ENCODE measurements at places on chromosomes 5 and 9.

DNA sequence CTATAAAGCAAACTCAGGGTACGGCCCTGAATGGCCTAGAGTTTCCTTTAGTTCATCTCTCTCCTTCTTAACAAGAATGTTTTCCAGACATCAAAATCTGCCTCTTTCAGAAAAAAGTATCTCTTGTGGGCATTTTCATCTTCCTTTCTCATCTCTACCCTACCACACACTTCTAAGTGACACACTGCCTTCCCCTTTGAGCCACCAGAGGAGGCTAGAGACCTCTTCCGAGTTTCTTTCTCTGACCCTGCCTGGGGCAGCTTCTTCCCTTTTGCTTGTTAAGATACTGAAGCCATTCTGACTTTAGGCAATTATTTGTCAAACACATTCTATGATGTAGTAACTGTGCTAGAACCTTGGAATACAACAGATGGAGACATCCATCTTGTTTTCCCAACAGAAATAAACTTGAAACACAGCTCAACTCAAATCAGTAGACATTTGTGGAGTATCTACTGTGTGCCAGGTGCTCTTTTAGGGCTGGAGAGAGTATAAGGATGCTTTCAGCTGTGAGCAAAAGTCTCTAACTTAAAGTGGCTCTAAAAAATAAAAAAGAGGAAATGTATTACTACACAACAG, 8.6 kb upstream of the SV2C start:
- peak; percentile 36 for DNase-seq

- DNase-seq, result no peak
Observed at GRCh38 chr5:10903786-10904560, 142.9 kb upstream of the DAP start.

- no peak for DNase-seq
Observed at GRCh38 chr9:137421838-137422603, 941 bp downstream of the EXD3 start.

GRCh38 chr5:106639488-106639887, 1031.2 kb downstream of the EFNA5 start:
- no peak for DNase-seq

DNA sequence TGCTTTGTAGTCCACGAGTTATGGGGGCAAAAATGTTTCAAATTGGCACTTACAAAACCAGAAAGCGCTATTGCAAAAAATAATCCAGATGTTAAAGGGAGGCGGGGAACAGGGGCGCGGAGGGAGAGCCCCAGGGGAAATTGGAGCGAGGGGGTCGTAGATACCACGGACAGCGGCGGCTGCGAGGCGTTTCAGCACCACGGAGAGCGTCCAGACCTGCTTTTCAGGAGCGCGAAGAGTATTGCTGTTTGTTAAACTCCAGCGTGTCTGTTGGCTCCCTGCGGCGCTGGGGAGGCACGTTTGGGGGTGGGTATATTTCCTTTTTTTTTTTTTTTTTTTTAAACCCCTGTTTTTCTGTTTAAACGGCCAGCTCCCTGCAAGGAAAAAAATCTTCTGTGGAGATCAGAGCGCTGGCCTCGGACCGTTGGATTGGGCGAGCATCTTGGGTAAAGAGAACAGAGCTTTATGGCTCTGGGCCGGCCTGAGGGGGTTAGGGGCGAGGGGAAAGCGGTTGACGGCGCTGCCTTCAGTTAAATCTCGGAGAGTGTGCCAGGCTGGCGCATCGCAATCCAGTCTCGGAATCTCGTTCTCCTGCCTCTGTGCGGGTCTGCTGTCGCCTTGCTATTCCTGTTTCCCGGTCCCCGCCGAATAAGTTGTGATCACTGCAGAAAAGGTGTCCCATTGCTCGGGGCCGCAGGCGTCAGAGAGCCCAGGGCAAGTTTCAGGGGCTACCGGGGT, at the start of gene GLRA1:
GLRA1 (minus strand) TSS at position 288 of the 738 bp plus-strand sequence. CDS start 302 bp downstream, outside the sequence.
- DNase-seq, result peak; percentile 65

- DNase-seq, result no peak
Observed at GRCh38 chr9:87271696-87272477, 225.8 kb upstream of the DAPK1 start.

All from NB4 (cell line).